ENCODE measurements at places on chromosomes 6 and 20.
A peak's percentile ranks its signal among the peaks of the same experiment; 100 is the strongest.

- no peaks in the 10 kb centered on the region for H3K36me3 ChIP-seq
- peaks cover 9% of the 10 kb centered on the region for H3K4me1 ChIP-seq
- no peak overlapping the region for H3K4me3 ChIP-seq
- DNase-seq = no peak
- peaks cover 22% of the 10 kb centered on the region for H3K27me3 ChIP-seq
Measured at GRCh38 chr6:110355727-110356126, 2.4 kb downstream of the METTL24 start.

DNA sequence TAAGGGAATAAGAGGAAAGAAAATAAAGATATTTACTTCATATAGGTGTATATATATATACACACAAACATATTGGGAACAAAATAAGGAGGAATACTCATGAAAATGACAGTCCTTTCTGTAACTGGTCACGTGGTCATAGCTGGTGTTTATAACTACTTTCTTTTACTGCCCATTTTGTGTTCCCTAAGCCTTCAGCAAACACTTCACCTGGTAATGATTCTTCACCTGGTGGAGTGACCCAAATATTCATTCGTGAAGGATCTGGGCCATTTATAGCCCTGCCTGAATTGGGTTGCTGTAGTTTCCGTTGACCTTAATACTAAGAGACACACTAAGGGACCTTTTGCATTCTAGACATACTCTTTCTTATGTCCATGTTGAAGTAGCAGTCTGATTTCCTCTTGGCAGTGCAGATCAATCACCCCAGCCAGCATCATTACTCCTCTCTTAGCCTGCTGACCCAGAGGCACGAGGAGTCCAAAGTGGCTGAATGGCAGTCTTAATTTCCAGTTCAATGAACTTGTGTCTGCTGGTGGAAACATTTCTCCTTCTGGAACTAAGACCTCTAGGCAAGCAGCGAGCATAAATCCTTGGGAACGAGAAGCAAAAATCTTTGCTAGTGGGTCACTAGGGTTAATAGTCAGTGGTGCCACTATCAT is 39.9 kb upstream of the IYD start:
- H3K4me3 ChIP-seq = no peak overlapping the region
- no peaks in the 10 kb centered on the region for H3K4me1 ChIP-seq
- no peak for DNase-seq
- no peak overlapping the region for H3K27ac ChIP-seq
- no peaks in the 10 kb centered on the region for H3K27me3 ChIP-seq
- H3K36me3 ChIP-seq = no peaks in the 10 kb centered on the region

DNA sequence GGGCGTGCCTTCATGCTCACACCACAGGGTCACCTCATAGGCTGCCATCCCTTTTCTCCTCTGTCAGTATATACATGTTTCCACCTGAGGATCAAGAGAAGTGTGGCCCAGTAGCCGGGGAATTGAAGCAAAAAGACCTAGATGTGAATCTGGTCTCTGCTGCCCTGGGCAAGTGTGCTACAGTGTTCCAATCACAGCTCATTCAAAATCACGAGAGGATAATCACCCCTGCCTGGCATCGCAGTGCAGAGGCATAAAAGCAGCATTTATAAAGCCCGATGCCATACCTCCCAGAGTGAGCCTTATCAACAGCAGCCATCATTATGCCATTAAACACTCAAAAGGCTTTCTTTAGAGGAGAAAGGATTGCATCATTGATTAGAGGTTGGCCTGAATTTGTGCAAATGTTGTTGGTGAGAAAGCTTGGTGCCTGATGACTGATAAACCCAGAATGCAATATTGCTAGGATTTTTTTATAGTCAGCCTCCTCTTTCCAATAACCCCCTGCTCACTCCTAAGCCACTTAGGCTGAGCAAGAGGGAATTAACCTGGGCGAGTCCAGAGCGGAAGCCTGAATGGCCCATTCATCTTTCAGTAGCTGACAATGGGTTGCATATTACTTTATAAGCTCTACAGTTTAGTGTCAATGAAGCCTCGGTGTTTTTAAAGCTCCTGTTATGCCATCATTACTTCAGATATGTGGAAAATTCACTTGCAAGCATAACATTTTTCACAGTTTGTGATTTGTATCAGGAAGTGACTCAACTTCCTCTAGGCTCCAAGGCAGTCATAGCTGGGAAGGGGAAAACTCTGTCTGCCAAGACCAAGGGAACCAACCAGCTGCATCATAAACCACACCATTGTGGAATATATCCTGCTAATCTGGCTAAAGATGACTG is 92.5 kb upstream of the NXT1 start:
- H3K4me3 ChIP-seq = no peak overlapping the region
- H3K4me1 ChIP-seq = no peaks in the 10 kb centered on the region

GRCh38 chr6:166469426-166469961 is 86.8 kb upstream of the MPC1 start:
- H3K27ac ChIP-seq = no peak overlapping the region
- H3K4me3 ChIP-seq = no peak overlapping the region
- peaks cover 12% of the 10 kb centered on the region for H3K4me1 ChIP-seq
- H3K36me3 ChIP-seq = no peaks in the 10 kb centered on the region
- no peak for DNase-seq

DNA sequence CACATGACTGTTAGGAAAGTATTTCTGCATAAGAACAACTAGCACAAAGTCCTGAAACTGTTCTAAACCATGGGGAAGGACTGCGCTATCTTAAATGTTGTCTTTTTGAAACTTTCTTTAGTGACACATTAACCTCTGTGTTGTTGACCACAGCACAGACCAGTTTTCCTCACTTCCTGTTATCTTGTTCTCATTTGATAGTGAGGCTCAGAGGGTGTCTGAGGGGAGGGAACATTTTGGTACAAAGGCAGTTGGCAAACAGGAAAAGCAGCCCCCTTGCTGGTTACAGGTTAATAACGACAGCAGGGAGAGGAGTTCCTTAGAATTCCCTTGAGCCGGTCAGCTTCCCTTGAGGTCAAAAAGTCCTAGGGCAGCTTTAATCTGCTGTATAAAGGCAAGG is 143.5 kb upstream of the BMP2 start:
- H3K27ac ChIP-seq = no peak overlapping the region
- H3K36me3 ChIP-seq = no peaks in the 10 kb centered on the region
- no peak for DNase-seq

- H3K27me3 ChIP-seq = no peaks in the 10 kb centered on the region
- H3K36me3 ChIP-seq = no peaks in the 10 kb centered on the region
- H3K4me1 ChIP-seq = no peaks in the 10 kb centered on the region
- no peak for DNase-seq
- no peak overlapping the region for H3K4me3 ChIP-seq
Measured at GRCh38 chr6:60754879-60755278, 1531.1 kb downstream of the KHDRBS2 start.

- H3K27ac ChIP-seq = no peak overlapping the region
- peaks cover 21% of the 10 kb centered on the region for H3K4me1 ChIP-seq
- no peaks in the 10 kb centered on the region for H3K27me3 ChIP-seq
- no peaks in the 10 kb centered on the region for H3K36me3 ChIP-seq
- no peak overlapping the region for H3K4me3 ChIP-seq
Measured at GRCh38 chr6:118791499-118791898, 102.5 kb upstream of the ASF1A start.

DNA sequence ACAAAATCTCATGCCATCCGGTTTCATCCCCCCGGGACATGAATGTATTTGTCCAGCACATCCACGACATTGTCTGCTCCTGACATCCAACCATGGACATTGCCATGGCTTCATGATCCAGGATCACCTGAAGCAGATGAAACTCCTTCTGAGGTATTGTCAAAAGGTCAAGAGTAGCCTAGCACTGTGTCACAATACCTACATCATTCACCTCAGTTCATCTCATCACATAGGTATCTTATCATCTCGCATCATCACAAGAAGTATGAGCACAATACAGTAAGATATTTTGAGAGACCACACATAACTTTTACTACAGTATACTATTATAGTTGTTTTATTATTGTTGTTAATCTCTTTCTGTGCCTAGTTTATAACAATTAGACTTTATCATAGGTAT is 33.5 kb downstream of the ZNF184 start:
- no peak for DNase-seq
- no peak overlapping the region for H3K27ac ChIP-seq
- H3K4me1 ChIP-seq = no peaks in the 10 kb centered on the region

GRCh38 chr6:82176616-82177015 is 70.9 kb downstream of the IBTK start:
- no peaks in the 10 kb centered on the region for H3K27me3 ChIP-seq
- H3K4me3 ChIP-seq = no peak overlapping the region
- no peak overlapping the region for H3K27ac ChIP-seq
- DNase-seq = no peak
- H3K4me1 ChIP-seq = no peaks in the 10 kb centered on the region

GRCh38 chr20:4162766-4163165 is 147.4 kb upstream of the RNF24 start:
- no peak overlapping the region for H3K27ac ChIP-seq
- no peak overlapping the region for H3K4me3 ChIP-seq
- no peaks in the 10 kb centered on the region for H3K27me3 ChIP-seq
- peaks cover 13% of the 10 kb centered on the region for H3K4me1 ChIP-seq
- DNase-seq = no peak
- no peaks in the 10 kb centered on the region for H3K36me3 ChIP-seq

DNA sequence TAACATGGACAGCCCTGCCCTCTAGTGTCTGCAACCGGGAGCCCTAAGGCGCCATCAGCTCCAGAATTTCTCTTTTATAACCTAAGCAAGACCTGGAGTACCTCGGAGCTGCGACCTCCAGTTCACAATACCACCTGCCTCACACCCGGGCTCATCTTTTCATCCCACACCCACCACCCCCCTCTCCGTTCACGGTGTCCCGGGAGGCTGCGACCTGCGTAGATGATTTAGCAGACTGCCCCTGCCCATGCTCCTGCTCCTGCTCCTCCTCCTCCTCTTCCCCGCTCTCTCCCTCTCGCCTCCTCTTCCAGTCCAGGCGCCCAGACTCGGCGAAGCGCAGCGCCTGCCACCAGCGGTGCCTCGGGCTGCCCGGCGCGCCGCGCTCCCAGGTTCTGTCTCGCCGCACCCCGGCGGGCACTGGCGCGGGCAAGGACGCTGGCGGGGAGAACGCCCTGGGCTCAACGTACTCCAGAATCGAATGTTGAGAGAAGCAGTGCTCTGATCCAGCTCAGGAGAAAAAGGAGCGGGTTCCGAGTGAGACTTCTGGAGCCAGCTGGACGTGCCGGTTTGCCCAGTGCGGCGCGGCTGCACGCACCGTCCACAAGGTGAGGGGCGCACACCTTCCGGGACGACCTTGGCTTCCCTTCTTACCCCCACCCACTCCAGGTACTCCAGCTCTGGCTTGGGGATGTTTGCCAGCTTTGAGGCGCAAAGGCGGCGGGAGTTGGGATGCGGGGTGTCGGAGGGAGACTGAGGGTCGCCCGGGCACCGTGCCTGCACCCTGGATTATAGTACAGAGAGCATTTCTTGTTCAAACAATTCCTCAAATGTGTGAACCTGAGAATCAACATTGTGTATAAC is at the start of gene HTR1E:
Gene HTR1E (plus strand): TSS at position 310 of the 861 bp plus-strand sequence. CDS start 77,807 bp downstream, outside the sequence.
- DNase-seq = no peak
- no peak within 1 kb of the TSS for H3K27ac ChIP-seq
- no peak within 1 kb of the TSS for H3K4me3 ChIP-seq
- H3K27me3 ChIP-seq = peaks cover 32% of the 10 kb centered on the region
- no peaks in the 10 kb centered on the region for H3K36me3 ChIP-seq

DNA sequence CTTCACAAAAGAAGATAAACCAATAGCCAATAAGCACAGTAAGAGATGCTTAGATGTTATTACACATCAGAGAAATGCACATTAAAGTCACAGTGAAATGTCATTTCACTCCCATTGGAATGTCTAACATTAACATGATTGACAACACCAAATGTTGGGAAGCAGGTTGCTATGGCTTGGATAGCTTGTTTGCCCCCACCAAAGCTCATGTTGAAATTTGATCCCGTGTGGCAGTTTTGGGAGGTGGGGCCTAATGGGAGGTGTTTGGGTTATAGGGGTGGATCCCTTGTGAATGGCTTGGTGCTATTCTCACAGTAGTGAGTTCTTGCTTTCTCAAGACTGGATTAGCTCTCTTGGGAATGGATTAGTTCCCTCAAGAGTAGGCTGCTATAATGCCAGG is 44.8 kb downstream of the MRAP2 start:
- no peaks in the 10 kb centered on the region for H3K27me3 ChIP-seq
- DNase-seq = no peak
- H3K36me3 ChIP-seq = no peaks in the 10 kb centered on the region
- H3K4me1 ChIP-seq = no peaks in the 10 kb centered on the region
- H3K4me3 ChIP-seq = no peak overlapping the region
- no peak overlapping the region for H3K27ac ChIP-seq

GRCh38 chr20:45833883-45834796 is 541 bp downstream of the SNX21 start:
- DNase-seq = no peak
- H3K36me3 ChIP-seq = no peaks in the 10 kb centered on the region
- H3K4me1 ChIP-seq = peaks cover 6% of the 10 kb centered on the region
- peak overlapping the region; percentile 65 for H3K27ac ChIP-seq
- H3K4me3 ChIP-seq = peak overlapping the region; percentile 62

DNA sequence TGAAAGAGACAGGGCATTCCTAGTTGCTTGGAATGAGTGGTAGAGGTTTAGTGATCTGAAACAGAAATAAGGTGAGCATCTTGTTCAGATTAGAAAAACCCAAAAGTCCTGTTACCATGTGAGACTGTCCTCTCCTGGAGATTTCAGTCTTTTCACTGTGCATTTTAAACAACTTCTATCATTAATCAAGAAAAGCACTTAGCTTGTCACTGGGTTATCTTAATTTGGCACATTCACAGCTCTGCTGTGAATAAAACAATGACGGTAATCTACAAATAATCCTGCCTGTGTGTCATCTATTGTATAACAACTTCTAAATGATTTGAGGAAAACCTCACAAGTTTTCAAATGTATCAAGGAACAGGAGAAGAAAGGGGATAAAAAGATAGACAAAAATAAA is 9.5 kb upstream of the SMIM8 start:
- no peak overlapping the region for H3K4me3 ChIP-seq
- no peak for DNase-seq
- H3K36me3 ChIP-seq = no peaks in the 10 kb centered on the region
- H3K4me1 ChIP-seq = no peaks in the 10 kb centered on the region
- no peaks in the 10 kb centered on the region for H3K27me3 ChIP-seq
- H3K27ac ChIP-seq = no peak overlapping the region

GRCh38 chr20:50792708-50793574 is 1.9 kb upstream of the BCAS4 start:
- H3K27me3 ChIP-seq = peaks cover 6% of the 10 kb centered on the region
- DNase-seq = no peak
- no peaks in the 10 kb centered on the region for H3K36me3 ChIP-seq
- H3K27ac ChIP-seq = no peak overlapping the region
- peaks cover 23% of the 10 kb centered on the region for H3K4me1 ChIP-seq

DNA sequence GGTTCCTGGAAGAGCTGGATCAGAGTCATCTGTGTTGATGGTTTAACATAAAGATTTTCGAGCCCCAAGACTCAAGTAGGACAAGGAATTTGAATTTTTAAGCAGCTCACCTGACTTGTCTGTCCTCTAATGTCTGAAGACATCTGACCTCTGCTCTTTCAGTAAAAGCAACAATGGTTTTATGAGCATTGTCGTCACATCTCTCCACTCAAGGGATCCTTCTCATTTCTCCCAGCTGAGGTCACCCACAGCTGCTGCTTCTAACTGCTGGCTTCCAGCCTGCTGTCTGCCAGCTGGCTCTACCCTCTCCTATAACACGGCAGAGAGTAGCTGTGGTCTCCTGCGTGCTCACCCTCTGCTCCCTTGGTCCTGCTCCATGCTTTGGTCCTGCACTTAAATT is 24.7 kb upstream of the HDAC2 start:
- no peaks in the 10 kb centered on the region for H3K27me3 ChIP-seq
- no peaks in the 10 kb centered on the region for H3K4me1 ChIP-seq
- H3K36me3 ChIP-seq = no peaks in the 10 kb centered on the region
- no peak overlapping the region for H3K27ac ChIP-seq
- no peak overlapping the region for H3K4me3 ChIP-seq
